ENCODE measurements at places on chromosomes 6 and 20.
A peak's percentile ranks its signal among the peaks of the same experiment; 100 is the strongest.

- DNase-seq, result no peak
These were observed 16.5 kb downstream of the LIN28B start for GRCh38 chr6:104973404-104973803.

DNA sequence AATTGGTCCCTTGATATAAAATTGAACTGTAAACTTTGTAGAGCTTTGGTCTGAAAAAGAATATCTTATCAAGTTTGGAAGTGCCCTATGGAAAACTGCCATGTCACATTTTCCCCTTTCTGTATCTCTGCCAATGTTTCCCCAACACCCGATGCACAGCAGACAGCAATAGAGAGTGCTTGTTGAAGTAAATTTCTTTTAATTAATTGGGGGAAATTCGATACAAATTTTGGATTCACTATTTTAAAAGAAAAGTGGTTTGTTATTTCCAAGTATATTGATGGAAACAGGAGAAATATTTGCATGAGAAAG is 208.1 kb downstream of the OGFRL1 start:
- DNase-seq, result no peak

DNA sequence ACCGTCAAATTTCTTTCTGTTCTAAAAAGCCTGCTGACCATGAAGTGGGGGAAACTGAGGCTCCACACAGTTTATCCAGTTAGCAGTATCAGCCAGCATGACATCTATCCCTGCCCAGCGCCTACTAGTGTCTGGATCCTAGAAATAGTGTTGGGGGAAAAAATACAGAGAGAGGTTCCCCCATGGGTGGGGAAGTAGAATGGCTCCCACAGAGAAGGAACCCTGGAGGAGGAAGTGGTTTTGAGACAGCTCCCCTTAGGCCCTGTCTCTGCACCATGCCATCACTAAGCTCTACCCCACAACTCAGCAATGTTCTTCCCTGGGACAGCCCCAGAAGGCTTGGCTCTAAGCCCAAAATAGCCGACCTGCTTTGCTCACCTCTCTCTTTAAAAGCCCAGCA is 153.4 kb downstream of the MBOAT1 start:
- DNase-seq, result no peak

DNA sequence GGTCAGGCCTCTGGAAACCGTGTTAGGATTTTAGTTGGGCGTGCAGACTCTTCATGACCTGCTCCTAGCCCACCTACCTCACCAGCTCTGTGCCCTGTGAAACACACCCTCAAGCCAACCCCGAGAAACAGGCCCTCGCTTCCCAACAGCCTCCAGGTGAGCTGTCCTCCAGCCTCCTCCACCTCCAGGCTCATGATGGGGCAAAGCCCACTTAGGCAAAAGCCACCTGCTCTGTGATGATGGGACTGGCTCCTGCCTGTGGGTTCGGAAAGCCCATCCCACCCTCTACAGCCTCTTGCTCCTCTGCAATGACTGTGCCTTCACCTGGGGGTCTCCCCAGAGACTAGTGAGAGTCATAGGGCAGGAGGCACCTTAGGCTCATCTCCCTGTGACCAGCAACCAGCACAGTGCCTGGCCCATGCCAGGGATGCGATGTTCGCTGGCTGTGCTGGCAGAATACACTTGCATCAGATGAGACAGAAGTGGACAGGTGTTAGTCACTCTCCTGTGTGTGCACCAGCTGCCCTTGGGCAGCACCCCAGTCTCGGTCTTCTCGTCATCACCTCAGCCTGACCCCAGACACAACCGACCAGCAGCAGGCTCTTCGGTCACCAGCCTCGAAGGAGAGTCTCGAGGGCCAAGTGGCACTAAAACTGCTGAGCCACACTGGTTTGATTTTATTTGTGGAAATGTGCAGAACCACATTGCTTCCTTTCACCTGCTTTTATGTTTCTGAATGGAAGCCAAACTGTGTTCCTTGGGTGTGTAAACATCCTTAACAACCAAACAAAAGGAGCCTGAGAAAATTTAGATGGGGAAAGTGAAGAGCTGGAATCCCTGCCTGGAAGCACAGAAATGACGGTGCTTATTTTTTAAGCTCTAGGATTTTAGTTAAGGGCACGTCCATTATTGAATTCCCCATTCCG is 10.7 kb downstream of the PXDC1 start:
- no peak for DNase-seq

DNA sequence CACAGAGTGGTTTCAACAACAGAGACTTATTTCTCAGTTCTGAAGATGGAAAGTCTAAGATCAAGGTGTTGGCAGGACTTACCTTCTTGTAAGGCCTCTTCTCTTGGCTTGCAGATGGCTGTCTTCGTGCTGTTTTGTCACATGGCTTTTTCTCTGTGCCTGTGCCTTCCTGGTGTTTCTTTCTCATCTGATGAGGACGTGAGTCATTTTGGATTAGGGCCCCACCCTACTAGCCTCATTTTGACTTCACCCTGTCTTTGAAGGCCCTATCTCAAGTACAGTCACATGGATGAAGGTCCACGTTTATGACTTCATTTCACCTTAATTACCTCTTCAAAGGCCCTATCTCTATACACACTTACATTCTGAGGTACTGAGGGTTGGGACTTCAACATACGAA is 41.4 kb upstream of the LAMA2 start:
- no peak for DNase-seq

GRCh38 chr20:2981646-2982045 is 61.8 kb upstream of the GNRH2 start:
- DNase-seq, result no peak

DNA sequence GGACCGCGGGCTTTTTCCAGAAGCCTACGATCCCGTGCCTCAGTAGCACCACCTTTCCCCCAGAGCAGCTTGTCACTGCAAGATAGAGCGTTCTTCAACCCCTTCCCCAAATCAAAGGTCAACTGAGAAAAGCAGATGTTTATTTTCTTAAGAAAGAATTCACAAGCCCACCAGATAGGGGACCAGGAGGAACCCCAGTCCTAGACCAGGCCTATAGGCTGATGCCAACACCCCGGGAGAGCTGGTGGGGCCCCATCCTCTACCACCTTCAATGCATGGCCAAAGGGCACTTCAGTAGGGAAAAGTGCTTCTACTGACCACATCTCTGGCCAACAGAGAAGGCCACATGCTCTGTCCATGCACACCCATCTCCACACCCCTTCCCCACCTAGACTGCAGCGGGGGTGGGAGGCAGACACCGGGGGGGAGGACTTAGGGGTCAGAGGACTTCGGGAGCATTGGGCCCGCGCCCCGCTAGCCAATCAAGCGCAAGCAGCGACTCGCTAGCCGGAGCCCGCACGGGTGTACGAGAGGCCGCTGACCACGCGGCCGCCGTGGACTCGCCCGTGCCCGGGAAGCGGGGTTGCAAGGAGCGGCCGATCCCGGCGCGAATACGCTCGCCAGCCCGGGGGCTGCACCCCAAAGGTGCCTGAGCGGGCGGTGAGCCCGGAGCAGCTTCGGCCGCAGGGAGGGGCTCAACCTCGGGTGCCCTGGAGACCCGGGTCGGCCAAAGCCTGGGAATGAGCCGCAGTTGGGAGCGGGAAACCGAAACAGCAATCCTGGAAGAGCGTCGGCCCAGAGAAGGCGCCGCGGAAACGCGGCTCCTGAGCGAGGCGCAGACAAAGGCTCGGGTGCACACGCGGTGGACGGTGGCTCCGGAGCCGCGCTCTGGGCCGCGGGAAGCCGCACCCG is 2.8 kb downstream of the PDE10A start:
- DNase-seq, result no peak

- DNase-seq, result no peak
These were observed 162.8 kb downstream of the SCML4 start for GRCh38 chr6:107661291-107661690.

DNA sequence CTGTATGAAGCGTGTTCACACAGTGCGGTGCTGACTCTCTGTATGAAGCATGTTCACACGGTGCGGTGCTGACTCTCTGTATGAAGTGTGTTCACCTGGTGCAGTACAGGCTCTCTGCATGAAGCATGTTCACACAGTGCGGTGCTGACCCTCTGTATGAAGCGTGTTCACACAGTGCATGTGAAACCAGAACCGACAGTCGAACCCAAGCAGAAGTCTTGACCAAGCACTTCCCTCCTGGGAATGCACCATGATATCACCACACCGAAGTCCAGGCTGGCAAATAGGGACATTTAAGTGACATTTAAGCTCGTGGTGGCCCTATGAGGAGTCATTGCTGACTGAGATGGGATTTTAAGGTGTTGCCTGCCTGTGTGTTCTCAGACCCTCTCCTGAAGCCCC is 11.3 kb upstream of the SERPINB1 start:
- DNase-seq, result peak; percentile 82

GRCh38 chr6:29757701-29758293 is 34.6 kb downstream of the HLA-F start:
- DNase-seq, result peak; percentile 81

- no peak for DNase-seq
These were observed 42.8 kb downstream of the MDGA1 start for GRCh38 chr6:37654727-37655500.

DNA sequence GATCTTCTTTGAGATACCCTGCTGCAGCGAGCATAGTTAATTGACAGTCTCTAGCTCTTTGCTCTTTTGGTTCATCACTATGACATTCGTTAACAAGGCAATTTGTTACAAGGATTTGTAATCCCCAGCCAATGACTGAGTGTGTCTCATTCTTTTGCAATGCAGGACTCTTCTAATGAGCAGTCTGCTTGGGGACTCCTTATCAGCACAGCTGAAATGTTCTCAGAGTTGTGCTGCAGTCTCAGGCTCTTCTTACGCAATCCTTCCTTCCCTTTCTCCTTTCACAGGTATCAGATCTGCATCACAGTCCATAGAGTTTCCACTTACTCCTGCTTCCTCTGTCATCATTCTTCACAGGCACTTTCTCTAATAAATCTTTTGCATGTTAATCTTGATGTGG is 161.2 kb upstream of the OGFRL1 start:
- DNase-seq, result no peak

GRCh38 chr6:103379272-103379671 is 1480.4 kb downstream of the HACE1 start:
- no peak for DNase-seq

- DNase-seq, result no peak
These were observed 29.0 kb downstream of the APCDD1L start for GRCh38 chr20:58486207-58486606.

- DNase-seq, result no peak
These were observed 12.0 kb upstream of the TRDN start for GRCh38 chr6:123648723-123649122.

GRCh38 chr20:44011251-44011940 is 96.7 kb downstream of the TOX2 start:
- no peak for DNase-seq

DNA sequence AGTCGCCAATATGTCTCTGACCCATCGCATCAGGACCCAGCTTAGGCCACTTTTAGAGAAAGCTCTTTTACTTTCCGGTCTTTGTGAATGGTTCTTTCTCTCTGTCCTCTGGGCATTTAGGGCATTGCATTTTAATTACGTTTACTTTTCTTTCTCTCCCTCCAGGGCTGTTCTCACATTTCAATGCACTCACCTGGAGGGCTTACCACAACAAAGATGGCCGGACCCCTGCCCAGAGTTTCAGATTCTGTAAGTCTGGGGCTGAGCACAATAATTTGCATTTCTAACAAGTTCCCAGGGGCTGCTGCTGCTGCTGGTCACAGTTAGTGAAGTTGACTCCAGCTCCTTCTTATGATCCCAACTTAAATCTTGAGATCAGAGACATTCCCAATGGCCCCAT is 3.0 kb downstream of the ANKRD66 start:
- DNase-seq, result no peak

DNA sequence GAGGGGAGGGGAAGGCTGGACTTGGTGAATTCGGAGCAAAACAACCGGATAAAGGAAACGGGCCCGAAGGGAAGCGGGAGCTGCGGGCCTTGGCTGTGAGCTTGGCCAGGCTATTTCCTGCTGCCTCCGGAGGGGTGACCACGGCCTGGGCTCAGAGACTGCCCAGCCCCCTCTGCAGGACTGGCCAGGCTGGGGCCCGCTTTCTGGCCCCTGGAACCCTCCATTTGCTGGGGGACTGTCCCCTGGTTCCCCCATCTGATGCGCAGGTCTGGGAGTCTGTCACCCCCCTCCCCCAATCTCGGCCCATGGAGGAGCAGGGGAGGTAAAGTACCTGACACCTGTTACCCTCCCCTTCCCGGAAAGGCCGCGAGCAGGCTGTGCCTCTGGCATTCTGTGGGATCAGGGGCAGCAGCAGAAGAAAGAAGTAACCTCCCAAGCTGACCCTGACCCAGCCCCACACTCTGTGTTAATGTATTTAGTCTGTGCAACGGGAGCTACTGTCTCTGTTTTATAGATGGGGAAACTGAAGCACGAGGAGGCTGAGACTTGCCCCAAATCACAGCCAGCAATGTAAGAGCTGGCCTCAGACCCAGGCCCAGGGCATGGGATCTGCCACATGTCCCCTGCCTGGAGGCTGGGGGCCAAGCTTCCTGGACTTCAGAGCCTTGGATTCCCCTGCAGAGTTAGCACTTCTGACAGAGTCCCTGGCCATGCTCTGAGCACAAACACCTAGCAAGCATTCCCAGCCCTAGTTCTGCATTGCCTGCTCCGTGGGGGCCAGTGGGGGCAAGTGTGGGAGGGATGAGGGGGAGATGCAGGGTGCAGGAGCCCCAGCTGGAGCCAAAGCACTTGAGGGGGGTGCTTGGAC is 3.5 kb downstream of the C20orf204 start:
- no peak for DNase-seq

- no peak for DNase-seq
These were observed 48.6 kb downstream of the JARID2 start for GRCh38 chr6:15294504-15294903.

- no peak for DNase-seq
These were observed 96.6 kb downstream of the AKAP7 start for GRCh38 chr6:131231891-131232290.

- DNase-seq, result no peak
These were observed 73.2 kb downstream of the LY86 start for GRCh38 chr6:6661684-6662083.

DNA sequence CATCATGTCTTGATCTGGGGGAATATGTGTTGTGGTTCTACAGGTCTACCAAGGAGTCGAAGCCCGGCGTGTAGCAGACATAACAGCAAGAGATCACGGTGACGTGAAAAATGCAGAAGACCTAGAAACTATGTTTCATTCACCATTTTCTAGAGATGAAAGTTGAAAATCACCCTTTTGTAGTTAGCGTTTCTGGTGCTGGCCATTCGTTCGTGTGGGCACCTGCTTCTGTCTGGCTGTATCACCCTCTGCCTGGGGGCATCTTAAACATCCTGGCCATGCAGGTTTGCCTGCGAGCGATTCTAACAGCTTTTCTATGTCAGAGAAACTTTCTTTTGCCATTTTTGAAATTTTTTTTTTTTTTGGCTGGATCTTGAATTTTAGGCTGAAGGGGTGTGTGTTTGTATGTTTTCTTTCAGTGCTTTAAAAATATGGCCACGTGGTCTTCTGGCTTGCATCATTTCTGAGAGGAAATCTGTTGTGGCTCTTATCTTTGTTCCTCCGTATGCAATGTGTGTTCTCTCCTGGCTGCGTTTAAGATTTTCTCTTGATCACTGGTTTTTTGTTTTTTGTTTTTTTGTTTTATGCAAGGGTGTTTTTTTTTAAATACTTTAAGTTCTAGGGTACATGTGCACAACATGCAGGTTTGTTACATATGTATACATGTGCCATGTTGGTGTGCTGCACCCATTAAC is 226.7 kb downstream of the CDH4 start:
- no peak for DNase-seq

Measured in vagina (tissue), 2 donors.